ENCODE measurements at places on chromosomes 4 and X.
A peak's percentile ranks its signal among the peaks of the same experiment; 100 is the strongest.

GRCh38 chr4:39699687-39700409 lies 1.9 kb downstream of the UBE2K start:
- DNase-seq = peak; percentile 66

GRCh38 chrX:47863187-47863586 lies 26.5 kb downstream of the ZNF81 start:
- DNase-seq = no peak

DNA sequence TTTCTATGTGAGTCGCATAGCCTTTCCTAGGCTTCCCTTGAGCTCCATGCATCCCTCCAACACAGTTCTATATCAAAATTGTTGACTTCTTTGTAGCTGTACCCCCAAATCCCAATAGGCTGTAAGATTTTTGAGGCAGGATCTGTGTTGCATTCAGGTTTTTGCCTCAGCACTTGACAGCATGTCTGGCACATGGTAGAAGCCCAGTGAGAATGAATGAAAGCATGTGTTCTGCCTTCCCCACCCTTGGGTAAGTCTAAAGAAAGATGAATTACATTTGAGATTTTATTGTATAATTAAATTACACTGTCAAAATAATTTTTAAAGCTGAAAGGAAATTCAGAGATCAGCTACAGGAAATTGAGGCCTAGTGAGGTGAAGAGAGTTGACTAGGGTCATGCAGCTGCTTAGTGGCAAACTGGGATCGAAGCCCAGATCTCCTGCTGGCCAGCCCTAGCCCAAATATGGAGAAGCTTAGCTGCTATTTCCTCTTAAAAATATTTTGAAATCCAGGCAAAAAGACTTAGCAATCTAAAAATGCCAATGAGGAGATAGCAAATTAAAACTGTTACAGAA lies 122.5 kb downstream of the SPATA18 start:
- DNase-seq = peak; percentile 54

GRCh38 chr4:53121264-53121865 lies 244.5 kb downstream of the SCFD2 start:
- DNase-seq = no peak

DNA sequence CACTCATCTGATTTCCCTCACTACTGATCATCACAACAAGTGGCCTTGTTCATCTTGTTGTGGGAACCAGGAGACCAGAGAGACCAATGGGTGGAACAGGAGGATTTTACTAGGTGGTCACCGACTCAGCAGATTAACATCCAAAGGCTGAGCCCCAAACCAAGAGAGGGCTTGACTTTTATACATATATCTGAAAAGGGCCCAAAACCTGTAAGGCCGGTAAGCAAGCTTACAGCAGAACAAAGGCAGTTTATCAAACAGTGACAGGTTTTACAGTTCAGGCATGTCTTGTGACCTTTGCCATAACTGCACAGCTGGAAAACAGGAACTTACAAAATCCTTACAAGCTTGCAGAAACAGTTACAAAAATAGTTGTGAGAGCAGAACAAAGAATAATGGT lies 195.9 kb downstream of the OR13H1 start:
- no peak for DNase-seq

Measured in EH (cell line).